ENCODE measurements at places on chromosomes 2 and 18.

DNA sequence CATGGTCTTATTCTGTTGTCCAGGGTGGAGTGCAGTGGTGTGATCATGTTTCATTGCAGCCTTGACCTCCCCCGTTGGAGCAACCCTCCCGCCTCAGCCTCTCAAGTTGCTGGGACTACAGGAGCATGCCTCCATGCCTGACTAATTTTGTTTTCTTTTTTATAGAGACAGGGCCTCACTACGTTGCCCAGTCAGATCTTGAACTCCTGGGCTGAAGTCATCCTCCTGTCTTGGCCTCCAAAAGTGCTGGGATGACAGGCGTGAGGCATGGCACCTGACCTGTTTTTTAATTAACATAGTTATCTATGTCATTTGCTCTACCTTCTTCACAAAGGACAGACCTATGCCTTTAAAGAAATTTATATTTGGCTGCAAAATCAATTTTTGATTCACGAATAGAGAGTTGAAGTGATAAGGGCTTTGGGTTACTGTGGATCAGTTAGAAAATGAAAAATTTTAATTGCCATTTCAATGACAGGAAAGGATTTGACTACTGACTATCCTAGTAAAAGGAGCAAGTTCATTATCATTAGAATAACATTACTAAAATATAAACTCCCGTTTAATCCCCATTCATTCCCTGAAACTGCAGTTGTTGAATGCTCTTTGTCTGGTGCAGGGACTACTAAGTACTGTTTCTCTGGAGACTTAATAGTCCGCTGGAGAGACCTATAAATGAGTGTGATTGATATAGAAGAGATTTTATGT is 3.7 kb downstream of the RNF138 start:
- DNase-seq = no peak

- DNase-seq = no peak
Observed at GRCh38 chr2:86158286-86158685, 37.0 kb downstream of the IMMT start.

- no peak for DNase-seq
Observed at GRCh38 chr2:211516537-211516936, 960.1 kb downstream of the CPS1 start.

DNA sequence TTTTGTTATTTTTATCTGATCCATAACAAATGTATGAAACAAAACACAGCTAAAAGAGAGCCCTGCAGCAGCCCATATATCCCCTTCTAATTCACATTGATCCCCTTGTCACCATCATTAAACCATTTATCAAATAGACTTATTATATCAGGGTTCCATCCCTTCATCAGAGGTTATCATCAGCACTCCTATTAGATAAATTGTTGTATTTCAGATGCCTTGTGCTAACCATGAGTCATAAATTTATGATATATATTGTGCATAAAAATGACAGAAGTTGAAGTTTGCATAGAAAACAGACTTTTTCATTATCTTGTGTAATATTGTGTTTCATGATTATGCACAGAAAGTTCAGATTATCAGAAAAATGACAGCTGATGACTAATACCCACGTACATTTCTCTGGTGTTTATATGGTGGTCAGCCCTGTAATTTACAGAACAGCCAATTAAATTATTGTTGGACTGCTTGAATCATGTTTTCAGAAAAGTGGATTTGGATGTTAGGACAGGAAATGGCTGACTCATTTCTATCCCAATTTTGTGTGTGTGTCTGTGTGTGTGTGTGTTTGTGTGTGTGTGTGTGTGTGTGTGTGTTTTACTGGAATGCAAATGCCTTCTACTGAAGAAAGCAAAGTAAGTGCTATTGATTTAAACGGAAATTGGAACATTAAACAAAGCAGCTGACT is 80.9 kb downstream of the PPP1R1C start:
- DNase-seq = no peak

DNA sequence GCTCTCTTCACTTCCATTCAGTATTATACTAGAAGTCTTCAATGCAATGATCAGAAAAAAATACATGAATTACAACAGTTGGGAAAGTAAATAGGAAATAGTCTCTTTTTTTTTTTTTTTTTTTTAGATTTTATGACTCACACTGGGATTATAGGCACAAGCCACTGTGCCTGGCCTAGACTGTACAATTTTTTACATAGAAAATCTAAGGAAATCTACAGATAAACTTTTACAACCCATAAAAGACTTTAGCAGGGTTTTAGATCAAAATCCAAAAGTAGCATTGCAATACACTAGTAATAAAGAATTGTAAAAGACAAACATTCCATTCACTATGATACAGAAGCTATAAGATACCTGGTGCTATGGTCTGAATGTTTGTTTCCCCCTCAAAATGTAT is 39.0 kb downstream of the CFAP221 start:
- no peak for DNase-seq

DNA sequence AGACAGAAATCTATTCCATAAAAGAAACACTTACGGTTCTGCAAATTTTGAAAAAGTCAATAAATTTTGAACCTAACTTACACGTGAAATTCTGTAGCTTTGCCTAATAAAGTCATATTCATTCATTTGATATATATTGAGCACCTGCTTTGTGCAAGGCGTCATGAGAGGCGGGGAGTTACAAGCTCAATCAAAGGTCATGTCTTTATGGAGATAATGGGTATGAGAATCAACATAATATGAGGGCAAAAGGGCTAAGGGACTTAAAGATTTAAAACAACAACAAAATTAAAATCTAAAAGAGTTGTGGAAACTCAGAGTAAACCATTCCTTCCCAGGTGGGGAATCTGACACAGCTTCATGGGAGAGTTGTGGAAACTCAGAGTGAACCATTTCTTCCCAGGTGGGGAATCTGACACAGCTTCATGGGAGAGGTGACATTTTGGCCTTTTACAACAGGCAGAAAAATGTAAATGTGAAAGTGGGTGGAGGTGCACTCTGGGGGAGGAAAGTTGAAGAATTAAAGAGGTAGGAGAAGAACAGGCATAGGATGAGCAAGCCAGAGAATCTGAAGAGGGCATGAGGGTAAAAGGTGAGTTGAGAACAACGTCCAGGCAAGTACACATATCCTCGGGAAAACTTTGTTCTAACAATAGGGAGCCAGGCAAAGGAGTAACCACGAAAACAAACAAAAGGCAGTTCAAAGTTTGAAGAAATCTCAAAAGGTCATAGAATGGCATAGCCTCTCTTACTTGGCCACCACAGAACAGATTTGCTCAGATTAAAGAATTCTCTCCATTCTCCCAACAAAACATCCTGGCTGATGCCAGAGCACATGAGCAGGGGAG is 49.5 kb upstream of the CD226 start:
- no peak for DNase-seq

DNA sequence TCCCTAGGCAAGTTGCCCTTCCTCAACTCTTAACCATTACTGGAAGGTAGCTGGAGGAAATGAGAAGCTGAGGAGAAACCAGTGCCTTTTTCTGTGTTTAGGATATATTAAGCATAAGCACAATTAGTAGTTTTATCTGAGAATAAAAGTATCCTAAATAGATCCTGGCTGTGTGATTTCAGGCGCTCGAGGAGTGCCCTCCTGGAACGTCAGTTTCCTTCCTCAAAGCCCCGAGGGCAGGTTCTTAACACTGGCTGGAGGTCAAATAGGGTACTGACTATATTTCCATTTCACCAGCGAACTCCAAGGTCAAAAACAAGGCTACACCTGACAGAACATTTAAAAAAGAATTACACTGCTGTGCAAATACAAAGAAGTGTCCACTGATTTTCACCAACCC is 1.5 kb upstream of the STON1 start:
- no peak for DNase-seq

DNA sequence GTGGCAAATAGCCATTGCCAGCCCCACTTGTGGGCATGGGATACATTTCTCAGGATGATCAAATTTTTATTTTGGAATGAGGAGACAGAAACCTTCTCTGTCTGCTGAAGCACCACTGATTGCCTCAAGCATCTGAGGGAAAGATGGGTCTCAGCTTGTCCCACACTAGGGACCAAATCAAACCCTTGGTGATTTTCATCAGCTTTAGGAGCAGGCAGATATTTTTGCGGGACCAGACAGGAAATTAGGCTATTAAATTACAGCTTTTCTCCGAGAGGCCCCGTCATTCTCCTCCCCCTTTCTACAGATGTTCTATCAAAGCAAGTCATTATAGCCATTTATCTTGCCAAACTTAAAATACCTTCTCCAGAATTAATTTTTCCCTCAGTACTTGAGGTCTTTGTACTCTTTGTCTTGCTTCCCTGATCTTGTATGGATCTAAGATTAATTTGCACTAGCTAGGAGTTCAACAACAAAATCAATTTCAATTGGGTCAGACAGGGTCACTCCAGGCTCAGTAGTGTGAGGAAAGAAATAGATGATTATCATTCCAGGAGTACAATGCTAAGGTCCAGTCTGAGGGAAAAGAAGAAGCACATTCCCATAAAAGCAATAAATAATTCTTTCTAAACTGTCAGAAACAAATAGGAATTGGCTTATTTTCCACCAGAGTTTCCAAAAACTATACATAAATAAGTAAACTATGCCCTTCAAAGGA is 818.1 kb upstream of the SOX11 start:
- DNase-seq = no peak

DNA sequence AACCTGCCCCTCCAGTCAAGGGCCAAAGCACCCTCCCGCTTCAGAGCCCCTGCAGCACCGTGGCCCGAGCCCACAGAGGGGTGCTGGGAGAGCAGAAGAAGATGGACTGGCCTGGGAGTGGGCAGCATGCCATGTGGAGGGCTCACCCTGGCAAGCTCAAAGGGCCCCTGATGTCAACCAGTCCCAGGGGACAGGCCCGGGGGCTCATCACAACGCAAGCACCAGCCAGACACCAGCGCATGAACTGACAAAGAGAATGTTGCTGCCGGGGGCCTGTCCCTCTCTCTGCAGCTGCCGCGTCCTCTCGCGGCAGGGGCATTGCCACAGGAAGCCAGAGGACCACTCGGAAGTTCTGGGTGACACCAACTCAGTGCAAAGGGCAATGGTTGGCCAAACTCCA is 30.3 kb upstream of the BIN1 start:
- no peak for DNase-seq

DNA sequence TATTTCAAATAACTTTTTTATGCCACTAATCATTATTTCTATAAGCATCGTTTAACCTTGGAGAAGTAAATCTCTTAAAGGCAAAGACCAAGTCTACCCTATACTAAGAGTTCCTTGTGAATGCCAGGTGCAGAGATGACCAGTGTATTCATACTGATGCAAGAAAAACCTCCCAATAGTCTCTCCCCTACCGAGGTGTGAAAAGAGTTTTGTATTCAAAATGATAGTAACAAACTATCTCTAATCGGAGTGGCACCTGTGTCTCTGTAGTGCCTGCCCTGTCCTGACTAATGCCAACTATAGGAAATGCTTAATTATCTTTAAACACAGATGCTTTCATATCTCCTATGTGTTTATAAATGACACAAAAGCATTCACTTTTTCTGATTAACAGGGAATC is 798.5 kb downstream of the TRIB2 start:
- DNase-seq = no peak

DNA sequence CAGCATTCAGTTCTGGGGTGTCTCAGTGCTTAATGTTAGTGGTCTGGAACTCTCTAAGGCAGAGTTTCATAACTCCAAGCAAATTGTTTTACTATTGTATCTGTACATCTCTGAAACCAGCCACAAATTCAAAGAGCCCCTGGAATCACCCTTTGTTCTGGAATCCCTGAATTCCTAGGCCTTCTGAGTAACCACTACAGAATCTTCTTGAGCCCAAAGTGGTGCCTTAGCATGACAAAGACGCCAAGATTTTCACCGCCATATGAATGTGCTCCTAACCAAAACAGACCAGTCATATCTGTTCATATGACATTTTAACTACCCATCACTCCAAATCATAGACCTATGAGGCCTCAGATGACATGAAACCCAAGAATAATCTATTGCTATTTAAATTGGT is 668.1 kb downstream of the EPHA4 start:
- DNase-seq = no peak

- DNase-seq = no peak
Observed at GRCh38 chr2:182904844-182905243, 38.4 kb upstream of the FRZB start.

- no peak for DNase-seq
Observed at GRCh38 chr2:235238537-235238936, 255.3 kb upstream of the AGAP1 start.

GRCh38 chr2:46393865-46394264 is 85.5 kb upstream of the TMEM247 start:
- DNase-seq = no peak

- no peak for DNase-seq
Observed at GRCh38 chr2:65380255-65380654, 52.1 kb downstream of the SPRED2 start.

- DNase-seq = no peak
Observed at GRCh38 chr2:65658881-65659280, 226.5 kb upstream of the SPRED2 start.

DNA sequence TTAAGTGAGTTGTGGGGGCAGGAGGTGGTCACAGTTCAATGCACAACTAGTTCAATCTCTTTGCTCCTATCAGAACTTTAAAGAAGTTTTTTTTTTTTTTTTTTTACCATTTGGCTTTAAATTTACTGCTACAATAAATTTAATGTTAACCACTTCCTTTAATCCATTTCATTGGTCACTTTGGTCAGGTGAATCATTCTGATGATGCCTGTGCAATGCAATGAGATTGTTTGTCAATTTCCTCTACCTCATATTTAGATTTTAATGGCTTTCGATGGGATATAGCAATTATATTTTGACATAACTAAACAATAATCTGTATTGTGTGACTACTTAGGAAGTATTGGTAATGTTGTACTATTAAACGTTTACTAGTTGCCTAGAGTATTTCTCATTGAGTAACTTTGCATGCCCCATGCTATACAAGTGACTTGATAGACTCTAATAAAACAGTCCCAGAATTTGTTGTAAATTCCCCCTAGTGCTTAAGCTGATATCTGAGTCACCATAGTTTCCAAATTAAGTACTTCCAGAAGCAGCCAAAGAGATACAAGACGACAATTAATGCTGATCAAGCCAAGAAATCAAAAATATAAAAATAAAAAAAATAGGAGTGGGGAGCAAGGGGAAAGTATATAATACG is 52.9 kb upstream of the SERPINB2 start:
- no peak for DNase-seq

GRCh38 chr2:197311421-197312033 is 947 bp upstream of the ANKRD44 start:
- no peak for DNase-seq

- DNase-seq = peak; percentile 21
Observed at GRCh38 chr2:130726614-130727180, 2.2 kb upstream of the GPR148 start.

DNA sequence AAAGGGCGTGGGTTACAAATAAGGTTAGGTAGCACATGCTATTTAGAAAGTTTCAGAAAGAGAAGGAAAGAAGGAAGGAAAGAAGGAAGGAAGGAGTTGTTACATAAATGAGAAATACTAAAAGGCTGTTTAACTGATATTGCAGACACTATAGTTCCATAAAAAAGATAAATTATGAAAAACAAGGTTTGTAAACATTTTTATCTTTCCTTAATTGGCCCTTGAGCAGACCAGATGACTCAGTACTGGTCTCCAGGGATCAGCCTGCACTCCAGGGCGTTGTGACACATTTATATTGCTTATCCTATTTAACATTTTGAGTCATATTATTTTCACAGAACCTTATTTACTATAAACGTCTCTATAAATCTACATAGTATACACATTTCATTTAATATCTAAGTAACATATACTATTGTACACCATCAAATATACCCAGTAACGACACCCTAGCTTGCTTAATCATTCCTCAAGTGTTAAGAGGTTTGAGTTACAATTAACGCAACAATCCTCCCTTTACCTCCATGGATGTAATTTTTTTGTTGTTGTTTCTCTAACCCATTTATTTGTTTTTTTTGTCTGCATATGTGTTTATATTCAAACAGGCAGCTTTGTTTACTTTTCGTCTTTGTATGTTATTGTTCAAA is 2.8 kb upstream of the RAB31 start:
- no peak for DNase-seq

- no peak for DNase-seq
Observed at GRCh38 chr2:43559391-43560230, 36.2 kb downstream of the THADA start.
